Liver (tissue), 10 donors: ENCODE measurements at places on chromosomes 13 and 19.

DNA sequence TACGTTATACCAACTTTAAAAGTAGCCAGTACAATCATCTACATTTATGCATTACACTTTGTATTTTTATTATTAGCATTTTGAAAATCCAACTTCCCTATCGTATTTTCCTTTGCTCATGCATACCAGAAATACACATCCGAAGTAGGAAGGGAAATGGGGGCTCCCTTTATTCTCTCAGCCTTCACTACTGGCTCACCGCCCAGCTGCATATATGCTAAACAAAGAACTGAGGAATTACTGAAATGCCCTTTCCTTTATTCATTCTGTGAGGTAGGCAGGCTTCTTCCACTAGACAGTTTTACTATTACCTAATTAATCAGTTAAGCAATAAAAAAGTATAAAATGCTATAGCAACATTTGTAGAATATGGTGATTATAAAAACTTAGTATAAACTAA lies 291.6 kb downstream of the KLF12 start:
- no peak overlapping the region for H3K27ac ChIP-seq
- DNase-seq = no peak
- H3K36me3 ChIP-seq = peaks cover 6% of the 10 kb centered on the region
- H3K4me1 ChIP-seq = no peaks in the 10 kb centered on the region
- no peak overlapping the region for H3K4me3 ChIP-seq

DNA sequence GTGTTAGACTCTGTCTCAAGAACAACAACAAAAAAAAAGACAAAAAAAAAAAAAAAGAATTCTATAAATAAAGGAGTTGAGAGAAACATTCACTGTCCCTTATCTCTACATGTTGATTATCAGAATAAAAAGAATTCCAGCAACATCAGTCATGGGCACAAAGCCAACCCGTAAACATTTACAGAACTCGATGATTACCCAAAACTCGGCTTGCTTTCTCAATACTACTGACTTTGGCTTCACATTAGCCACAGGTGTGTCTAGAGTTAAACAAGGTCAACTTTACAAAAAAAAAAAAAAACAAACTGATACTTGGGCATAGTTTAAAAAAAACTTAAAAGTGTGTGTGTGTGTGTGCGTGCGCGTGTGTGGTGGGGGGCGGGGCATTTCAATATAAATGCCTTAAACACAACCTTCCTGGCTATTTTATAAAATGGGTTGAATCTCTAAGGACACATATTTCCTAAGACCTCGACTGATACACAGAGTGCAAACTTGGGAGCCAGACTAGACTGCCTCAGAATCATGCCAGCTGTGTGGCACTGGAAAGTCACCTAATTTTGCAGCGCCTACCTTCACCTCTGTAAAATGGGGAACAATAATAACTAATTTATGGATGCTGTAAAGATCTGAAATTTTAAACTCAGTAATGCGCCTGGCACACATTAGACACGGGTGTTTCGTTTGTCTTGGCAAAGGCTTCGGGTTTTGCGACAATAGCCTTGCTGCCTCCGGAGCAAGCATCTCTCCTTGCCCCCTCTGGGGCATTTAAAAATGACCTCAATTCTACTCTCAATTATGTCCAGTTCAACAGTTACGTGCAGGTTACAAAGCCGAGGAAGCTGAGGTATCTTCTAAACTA lies 922 bp downstream of the EBPL start:
- H3K27ac ChIP-seq = peak overlapping the region; percentile 93
- peaks cover 20% of the 10 kb centered on the region for H3K4me1 ChIP-seq
- peak overlapping the region; percentile 83 for H3K4me3 ChIP-seq

GRCh38 chr13:109576331-109576813 lies 210.0 kb downstream of the IRS2 start:
- no peak overlapping the region for H3K27ac ChIP-seq
- H3K4me1 ChIP-seq = no peaks in the 10 kb centered on the region
- H3K4me3 ChIP-seq = no peak overlapping the region
- no peaks in the 10 kb centered on the region for H3K36me3 ChIP-seq

- no peaks in the 10 kb centered on the region for H3K36me3 ChIP-seq
- H3K27ac ChIP-seq = no peak overlapping the region
- no peaks in the 10 kb centered on the region for H3K4me1 ChIP-seq
- H3K4me3 ChIP-seq = no peak overlapping the region
- no peak for DNase-seq
Measured at GRCh38 chr19:40630571-40631160, 29.5 kb downstream of the LTBP4 start.

GRCh38 chr13:39379118-39379517 lies 223.9 kb downstream of the LHFPL6 start:
- no peaks in the 10 kb centered on the region for H3K36me3 ChIP-seq
- no peak overlapping the region for H3K4me3 ChIP-seq
- no peaks in the 10 kb centered on the region for H3K27me3 ChIP-seq

GRCh38 chr13:77916488-77916887 lies 2.1 kb downstream of the EDNRB start:
- peak overlapping the region; percentile 19 for H3K27ac ChIP-seq
- no peaks in the 10 kb centered on the region for H3K4me1 ChIP-seq
- H3K36me3 ChIP-seq = no peaks in the 10 kb centered on the region
- H3K4me3 ChIP-seq = peak overlapping the region; percentile 32
- H3K27me3 ChIP-seq = no peaks in the 10 kb centered on the region

- H3K4me3 ChIP-seq = peak overlapping the region; percentile 90
- H3K27ac ChIP-seq = peak overlapping the region; percentile 97
- DNase-seq = no peak
- no peaks in the 10 kb centered on the region for H3K27me3 ChIP-seq
Measured at GRCh38 chr19:50803633-50804419, 13.6 kb downstream of the ACP4 start.

DNA sequence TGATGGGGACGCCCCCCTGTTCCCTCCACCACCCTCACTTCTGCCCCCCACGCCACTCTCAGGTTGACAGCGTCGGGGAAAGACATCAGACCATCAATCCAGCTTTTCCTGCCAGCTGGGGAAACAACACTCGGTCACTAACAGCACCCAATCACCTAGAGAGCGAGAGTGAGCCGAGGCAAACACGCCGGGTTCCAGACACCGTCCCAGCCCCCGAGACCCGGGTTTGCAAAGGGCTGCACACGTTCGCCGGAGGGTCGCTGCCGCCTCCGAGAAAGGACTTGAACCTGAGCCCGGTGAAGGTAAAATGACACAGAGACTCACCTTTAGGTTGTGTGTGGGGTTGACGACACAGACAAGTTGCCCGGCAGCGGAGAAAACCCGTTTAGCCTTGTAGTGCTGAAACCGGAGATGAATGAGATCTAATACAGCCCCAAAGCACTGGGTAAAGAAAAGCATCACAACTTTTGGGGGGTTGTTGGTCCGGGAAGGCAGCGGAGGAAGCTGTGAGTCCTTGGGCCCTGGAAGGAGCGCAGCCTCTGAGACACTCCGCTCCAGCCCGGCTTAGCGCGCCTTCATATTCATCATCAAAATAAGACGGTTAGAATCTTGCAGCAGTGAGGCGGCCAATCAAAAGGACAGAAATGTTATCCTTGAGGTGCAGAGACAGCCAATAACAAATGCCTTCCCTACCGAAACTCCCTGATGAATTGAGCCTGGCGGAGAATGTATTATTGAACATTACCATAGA lies at the start of gene SIAH3:
Gene SIAH3 (minus strand): TSS at position 583 of the 751 bp plus-strand sequence. CDS start 124 bp downstream, at position 459.
- no peaks in the 10 kb centered on the region for H3K36me3 ChIP-seq
- no peak for DNase-seq
- H3K27me3 ChIP-seq = no peaks in the 10 kb centered on the region
- H3K4me1 ChIP-seq = peaks cover 13% of the 10 kb centered on the region
- no peak within 1 kb of the TSS for H3K27ac ChIP-seq

GRCh38 chr19:13937479-13938300 lies 527 bp downstream of the PODNL1 start:
- DNase-seq = no peak
- H3K4me3 ChIP-seq = no peak overlapping the region
- no peaks in the 10 kb centered on the region for H3K4me1 ChIP-seq
- peaks cover 4% of the 10 kb centered on the region for H3K27me3 ChIP-seq
- no peaks in the 10 kb centered on the region for H3K36me3 ChIP-seq
- no peak overlapping the region for H3K27ac ChIP-seq

DNA sequence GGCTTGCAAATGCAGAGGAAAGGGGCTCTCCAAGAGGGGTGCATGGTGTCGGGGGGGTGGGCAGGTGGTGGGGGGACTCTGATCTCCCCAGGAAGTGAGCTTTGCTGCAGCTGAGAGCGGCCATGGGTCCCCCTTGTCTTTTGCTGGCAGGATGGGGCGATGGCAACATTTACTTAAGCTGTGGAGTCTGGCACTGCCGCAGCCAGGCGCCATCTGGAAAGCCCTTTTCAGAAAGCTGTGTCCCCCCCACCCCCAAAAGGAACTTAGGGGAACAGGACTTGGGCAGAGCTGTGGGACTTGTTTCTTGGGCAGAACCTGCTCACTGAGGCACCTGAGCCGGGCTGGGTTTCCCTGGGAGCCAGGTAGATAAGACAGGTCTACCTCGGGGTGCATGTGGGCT lies 80.7 kb downstream of the ZNF536 start:
- no peak overlapping the region for H3K4me3 ChIP-seq
- H3K36me3 ChIP-seq = no peaks in the 10 kb centered on the region
- no peaks in the 10 kb centered on the region for H3K4me1 ChIP-seq
- H3K27me3 ChIP-seq = no peaks in the 10 kb centered on the region

DNA sequence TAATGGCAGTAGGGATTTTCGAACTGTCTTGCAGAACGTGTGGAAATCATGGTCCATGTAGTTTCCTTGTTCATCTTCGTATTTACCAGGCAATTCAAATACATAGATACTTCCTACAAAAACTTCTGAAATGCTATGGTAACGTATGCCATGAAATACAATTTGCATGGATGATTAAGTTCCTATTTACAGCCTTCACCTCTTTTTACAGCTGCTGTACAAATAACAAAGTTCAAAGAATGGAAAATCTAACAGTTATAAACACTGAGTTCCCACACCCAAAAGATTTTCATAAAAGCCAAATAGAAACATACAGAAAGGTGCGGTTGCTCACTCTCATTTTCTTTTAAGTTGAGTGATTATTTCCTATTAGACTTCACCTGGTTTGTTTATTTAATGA lies 115.8 kb upstream of the TNFSF11 start:
- H3K27ac ChIP-seq = no peak overlapping the region
- no peaks in the 10 kb centered on the region for H3K4me1 ChIP-seq
- H3K4me3 ChIP-seq = no peak overlapping the region
- H3K36me3 ChIP-seq = no peaks in the 10 kb centered on the region
- no peaks in the 10 kb centered on the region for H3K27me3 ChIP-seq

DNA sequence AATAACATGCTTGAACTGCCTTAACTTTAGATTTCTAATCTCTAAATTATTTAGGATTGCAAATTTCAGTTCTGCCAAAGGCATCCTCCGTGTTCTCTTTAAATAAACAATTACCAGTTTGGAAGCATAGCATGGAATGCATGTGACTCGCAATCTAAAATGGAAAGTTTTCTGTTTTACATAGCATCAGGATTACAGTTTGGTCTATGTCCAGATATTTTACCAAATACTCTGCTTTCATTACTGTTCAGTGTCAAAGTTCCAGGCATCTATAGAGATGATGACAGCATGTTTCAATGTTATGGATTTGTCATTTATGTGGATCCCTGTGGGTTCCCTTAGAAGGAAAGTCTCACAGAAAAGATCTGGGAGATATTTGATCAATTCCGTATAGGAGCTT lies 16.8 kb downstream of the FLT1 start:
- no peaks in the 10 kb centered on the region for H3K36me3 ChIP-seq
- DNase-seq = no peak
- no peak overlapping the region for H3K27ac ChIP-seq
- H3K27me3 ChIP-seq = no peaks in the 10 kb centered on the region
- no peaks in the 10 kb centered on the region for H3K4me1 ChIP-seq
- H3K4me3 ChIP-seq = no peak overlapping the region

GRCh38 chr13:103640606-103641005 lies 574.4 kb upstream of the SLC10A2 start:
- no peaks in the 10 kb centered on the region for H3K36me3 ChIP-seq
- H3K27me3 ChIP-seq = no peaks in the 10 kb centered on the region
- no peak overlapping the region for H3K27ac ChIP-seq
- no peak overlapping the region for H3K4me3 ChIP-seq

- H3K27me3 ChIP-seq = no peaks in the 10 kb centered on the region
- H3K4me1 ChIP-seq = peaks cover 5% of the 10 kb centered on the region
- H3K27ac ChIP-seq = no peak overlapping the region
- H3K4me3 ChIP-seq = no peak overlapping the region
Measured at GRCh38 chr19:10580979-10581631, 6.0 kb downstream of the AP1M2 start.

DNA sequence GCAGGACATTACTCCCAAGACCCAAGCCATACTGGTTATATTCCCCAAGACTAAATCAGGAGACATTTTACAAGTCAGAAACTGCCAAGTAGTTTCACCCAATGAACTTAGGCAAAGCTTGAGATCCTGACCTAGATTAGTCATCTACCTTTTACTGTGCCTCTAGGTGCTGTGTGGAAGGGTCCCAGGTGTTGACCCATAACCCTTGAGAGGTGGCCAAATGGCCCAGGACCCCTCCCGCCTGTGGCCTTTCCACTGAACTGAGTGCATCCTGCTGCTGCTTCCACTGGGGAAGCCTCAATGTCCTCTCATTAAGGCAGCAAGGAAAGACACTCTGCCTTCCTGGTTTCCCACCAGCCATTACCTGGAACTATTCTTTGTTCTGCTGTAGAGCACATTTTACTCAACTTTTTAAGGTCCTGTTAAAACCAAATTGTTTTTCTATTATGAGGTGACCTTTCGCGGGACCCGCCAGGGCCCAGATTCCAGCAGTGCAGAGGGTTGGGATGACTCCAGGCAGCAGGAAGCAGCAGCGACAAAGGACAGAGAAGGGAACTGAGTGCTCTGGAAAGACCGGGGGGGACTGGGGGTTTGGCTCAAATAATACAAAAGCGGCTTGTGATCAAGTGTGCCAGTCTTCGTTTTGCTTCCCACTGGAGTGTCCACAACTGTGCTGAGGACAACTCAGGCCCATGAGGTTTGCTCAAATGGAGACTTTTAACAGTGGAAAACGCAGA lies 27.1 kb downstream of the ANKRD10 start:
- H3K27me3 ChIP-seq = no peaks in the 10 kb centered on the region
- H3K4me3 ChIP-seq = no peak overlapping the region

- H3K4me1 ChIP-seq = peaks cover 56% of the 10 kb centered on the region
- peak overlapping the region; percentile 61 for H3K4me3 ChIP-seq
- DNase-seq = no peak
- H3K36me3 ChIP-seq = no peaks in the 10 kb centered on the region
- H3K27me3 ChIP-seq = no peaks in the 10 kb centered on the region
Measured at GRCh38 chr13:30394751-30395191, 27.5 kb upstream of the UBE2L5 start.

DNA sequence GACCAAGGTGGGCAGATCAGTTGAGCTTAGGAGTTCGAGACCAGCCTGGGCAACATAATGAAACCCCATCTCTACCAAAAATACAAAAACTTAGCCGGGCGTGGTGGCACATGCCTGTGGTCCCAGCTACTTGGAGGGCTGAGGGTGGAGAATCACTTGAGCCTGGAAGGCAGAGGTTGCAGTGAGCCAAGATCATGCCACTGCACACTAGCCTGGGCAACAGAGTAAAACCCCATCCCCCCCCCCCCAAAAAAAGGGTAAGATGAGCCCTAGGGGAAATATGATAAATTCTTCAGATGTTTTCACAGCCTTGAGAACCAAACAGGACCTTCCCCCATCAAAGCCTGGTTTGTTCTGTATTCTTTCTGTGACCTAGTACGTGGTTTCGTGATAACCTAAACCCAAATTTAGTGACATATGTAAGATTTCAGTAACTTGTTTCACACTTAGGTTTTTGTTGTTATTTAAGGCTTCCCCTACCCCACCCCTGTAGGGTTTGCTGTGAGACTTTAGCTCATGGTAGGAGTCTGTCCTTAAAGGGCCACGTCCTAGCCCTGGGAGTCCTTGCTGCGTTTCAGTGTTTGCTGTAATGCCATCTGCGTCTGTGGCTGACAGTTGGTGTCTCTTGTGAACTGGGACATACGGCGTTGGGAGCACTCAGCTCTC lies 49.6 kb downstream of the MYO9B start:
- DNase-seq = no peak
- H3K27me3 ChIP-seq = no peaks in the 10 kb centered on the region
- no peaks in the 10 kb centered on the region for H3K4me1 ChIP-seq
- no peak overlapping the region for H3K4me3 ChIP-seq
